ENCODE measurements at places on chromosomes 16 and 17.

DNA sequence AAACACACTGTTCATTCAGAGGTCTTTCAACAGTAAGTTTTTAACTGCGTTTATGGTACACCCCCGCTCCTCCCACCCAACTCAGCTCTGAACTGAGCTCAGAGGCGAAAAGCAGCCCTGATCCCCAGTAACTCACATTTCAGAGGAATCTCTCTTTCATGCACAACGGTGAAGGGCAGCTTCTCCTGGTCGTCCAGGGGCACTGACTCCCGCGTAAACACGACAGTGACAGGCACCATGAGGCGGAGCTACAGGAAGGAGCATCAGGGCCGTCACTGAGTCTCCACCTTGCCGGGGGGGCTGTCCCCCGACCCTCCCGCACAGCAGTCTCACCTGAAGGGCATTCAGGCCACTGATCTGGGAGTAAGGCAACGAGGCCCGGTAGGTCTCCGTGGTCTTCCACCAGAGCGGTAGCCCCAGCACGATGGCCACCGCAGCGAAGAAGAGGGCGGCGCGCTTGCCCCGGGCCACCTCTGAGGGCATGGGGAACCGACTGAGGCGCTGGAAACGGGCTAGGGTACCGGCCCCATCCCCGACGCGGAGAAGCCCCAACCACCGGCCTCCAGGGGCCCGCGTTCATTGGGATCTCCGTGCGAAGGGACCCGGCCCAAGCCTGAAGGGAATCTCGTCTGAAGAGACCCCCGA is 486 bp downstream of the PIGS start:
- DNase-seq = no peak

DNA sequence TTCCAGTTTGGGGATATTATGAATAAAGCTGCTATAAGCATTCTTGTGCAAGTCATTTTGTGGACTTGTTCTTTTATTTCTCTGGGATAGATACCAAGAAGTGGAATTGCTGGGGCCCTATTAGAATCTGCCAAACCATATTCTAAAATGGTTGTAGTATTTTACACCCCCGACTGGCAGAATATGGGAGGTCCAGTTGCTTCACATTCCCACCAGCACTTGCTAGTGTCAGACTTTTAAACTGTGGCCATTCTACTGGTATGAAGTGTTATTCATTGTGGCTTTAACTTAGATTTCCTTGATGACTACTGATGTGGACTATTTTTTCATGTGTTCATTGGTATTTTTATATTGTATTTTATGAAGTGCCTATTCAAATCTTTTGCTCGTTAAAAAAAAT is 18.1 kb upstream of the NUP93 start:
- no peak for DNase-seq

DNA sequence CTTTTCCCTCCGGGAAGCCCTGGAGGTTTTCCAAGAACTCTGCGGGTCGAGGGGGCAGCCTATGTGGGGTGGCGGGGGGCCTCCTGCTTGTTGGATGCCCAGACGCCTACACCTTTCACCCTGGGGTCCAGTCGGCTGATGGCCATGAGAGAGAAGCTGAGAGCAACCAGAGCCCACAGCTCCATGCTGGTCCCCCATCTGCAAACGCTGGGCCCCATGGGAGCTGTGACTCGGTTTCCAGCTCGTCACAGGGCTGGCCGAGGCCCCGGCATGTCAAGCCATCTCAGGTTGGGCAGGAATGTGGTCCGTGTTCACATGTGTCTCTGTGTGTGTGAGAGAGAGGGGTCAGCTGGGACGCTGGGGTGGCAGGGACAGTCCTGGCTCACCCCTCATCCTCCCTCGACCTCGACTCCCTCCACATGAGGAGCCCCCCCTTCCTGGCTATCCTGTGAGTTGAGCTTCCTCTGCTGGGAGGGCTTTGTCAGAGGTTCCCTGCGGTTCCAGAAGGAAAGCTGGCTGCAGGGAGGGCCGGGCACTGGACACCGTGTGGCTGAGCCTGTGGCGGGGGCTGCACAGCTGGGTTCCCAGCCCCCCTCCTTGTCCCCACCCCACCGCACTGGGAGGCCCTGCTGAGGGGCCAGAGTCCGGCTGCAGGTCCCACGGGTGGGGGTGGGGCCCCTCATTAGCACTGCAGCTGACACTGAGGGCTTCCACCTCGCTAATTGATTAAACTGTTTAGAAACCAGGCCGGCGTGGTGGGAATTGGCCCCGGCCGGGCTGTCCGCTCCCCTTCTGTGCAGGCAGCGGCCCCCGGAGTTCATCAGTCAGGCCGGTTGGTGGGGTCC is 19.1 kb downstream of the METRNL start:
- DNase-seq = no peak

DNA sequence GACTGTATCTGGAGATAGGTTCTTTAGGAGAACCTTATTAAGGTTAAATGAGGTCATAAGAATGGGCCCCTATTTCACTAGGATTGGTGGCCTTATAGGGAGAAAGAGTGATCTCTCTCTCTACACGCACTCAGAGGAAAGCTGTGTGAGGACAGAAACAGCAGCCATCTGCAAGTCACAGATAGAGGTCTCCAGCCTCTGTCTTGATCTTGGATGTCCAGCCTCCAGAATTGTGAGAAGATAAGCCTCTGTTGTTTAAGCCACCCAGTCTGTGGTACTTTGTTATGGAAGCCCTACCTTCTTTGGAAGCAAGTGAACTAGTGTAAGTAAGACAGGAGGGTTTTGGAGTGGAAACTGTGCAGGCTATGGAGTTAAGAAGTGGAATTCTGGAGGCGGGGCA is 93.2 kb downstream of the ELAC2 start:
- no peak for DNase-seq

GRCh38 chr17:67052720-67053437 is 8.5 kb downstream of the CACNG1 start:
- DNase-seq = no peak

GRCh38 chr17:77560841-77561240 is 397.7 kb upstream of the TNRC6C start:
- no peak for DNase-seq

GRCh38 chr17:56486732-56487131 is 106.8 kb upstream of the NOG start:
- no peak for DNase-seq

- no peak for DNase-seq
Observed at GRCh38 chr16:88977018-88977811, at the start of gene CBFA2T3. CBFA2T3 (minus strand) TSS chr16:88977207; CDS start chr16:88976807, 400 bp downstream.

GRCh38 chr16:54289945-54290832 is 3.6 kb upstream of the IRX3 start:
- no peak for DNase-seq

- DNase-seq = no peak
Observed at GRCh38 chr16:27430923-27431484, 29.0 kb downstream of the IL21R start.

- no peak for DNase-seq
Observed at GRCh38 chr16:66293207-66293735, 73.2 kb upstream of the CDH5 start.

DNA sequence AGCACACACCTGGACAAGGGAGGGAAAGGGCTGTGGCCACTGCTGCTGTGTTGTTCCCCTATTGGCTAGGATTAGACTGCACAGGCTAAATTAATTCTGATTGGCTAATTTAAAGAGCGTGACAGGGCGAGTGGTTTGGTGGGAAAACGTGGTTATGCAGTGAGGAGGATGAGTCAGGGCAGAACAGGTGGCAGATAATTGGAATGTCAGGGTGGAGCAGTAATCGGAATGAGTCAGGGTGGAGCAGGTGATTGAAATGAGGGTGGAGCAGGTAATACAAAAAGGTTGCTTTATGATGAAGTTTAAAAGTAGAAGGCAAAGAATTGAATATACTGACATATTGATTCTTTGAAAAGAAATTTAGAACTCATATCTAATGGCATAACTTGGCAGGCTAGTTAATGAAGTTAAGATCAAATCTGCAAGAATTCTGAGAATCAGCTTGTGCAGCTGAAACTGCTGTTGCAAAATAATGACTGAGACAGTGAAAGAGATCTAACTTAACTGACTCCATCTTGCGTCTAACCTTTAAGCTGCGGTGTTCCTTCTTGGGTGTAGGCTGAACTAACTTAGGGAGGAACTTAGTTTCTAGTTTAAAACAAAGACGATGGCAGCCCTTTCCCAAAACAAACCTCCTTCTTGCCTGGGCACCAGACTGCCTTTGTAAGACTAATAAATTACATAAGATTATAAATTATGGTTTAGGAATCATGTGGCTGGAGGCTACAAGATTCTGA is 174.3 kb downstream of the UTP18 start:
- DNase-seq = no peak

GRCh38 chr17:9162275-9162985 is 141.1 kb downstream of the NTN1 start:
- peak; percentile 25 for DNase-seq

- no peak for DNase-seq
Observed at GRCh38 chr17:57671667-57672632, 73.1 kb downstream of the CCDC182 start.

GRCh38 chr17:6512552-6512951 is 43.8 kb downstream of the PITPNM3 start:
- no peak for DNase-seq

DNA sequence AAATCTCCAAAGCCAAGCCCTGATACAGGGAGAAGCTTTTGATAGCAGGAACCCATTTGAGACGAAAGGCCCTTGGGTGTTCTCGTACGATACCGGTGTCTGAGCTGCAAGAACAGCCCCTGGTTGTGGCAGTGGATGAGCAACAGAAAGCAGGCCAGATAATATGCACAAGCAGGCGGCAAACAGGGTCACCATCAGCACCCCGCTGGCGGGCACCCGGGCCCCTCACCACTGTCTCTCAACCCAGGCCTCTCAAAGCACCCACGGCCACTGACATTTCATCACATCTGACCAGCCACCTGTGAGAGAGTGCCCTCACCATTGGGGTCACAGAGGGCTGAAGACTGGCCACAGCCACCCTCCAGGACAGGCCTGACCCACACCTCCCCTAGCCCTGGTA is 230.4 kb downstream of the C16orf78 start:
- no peak for DNase-seq

DNA sequence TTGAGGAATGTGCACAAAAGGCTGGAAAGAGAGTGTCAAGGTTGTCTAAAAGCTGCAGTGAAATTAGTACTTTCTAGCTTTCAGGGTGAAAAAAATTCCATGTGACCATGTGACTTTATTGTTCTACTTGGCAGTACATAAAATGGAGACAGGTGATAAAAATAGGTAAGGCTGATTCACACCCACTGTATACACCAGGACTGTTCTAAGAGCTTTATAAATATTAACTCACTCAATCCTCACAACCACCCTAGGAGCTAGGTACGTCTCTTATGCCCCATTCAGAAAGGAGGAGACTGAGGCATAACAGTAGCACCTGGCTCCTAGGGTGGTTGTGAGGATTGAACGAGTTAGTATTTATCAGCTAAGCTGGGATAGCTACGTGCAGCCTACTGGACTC is 28.2 kb upstream of the DNAH17 start:
- DNase-seq = no peak

GRCh38 chr17:69320210-69320907 is 6.6 kb downstream of the ABCA5 start:
- no peak for DNase-seq

DNA sequence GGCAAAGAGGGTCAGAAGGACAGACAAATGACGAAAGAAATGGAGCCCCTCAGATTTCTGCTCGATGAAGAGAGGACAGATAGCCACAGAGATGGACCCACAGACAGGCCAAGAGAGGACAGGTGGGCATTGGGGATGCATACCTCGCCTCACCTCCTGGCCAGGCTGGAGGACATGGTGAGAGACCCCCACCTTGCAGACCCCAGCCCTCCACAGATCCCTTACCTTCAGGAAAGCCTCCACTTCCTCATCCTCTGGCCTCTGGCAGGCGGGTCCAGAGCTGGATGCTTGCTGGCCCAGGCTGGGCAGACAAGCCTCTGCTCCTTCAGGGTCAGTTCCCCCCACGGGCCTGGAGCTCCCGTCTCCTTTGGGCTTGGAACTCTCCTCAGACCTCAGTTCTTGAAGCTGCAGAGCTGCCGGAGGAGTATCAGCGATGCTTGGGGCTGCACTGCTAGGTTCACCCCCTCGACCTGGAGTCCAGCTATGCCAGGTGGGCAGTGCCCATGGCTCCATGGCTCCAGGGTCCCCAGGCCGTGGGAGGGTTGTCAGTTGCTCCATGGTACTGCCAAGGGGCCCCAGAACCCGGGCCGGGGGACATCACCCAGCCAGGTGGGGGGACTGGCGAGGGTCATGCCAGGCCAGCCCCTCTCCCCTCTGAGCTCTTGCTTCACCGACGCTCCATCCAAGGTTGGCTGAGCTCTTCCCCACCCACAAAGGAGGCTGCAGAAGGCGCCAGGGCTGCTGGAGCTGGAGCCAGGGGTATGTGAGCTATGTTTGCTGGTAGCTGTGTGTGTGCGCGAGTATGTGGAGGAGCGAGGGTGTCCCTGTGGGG is 1.0 kb downstream of the TSPOAP1 start:
- no peak for DNase-seq

GRCh38 chr17:57294629-57295501 is 38.5 kb downstream of the MSI2 start:
- peak; percentile 81 for DNase-seq

DNA sequence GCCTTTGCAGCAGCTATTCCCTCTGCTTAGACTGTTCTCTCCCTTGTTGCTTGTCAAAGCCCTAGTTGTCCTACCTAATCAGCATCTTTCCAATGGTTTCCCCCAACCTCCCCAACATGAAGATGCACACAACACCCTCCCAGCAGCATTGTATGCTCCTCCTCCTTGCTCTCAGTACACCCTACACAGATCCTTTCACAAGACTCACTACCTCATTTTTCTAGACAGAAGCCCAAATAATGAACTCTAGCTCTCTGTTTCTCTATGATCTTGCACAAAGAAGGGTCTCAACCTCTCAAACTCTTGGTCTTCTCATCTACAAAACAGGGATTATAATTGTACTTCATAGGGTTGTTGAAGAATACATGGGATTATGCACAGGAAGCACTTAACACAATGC is 19.4 kb downstream of the PSME3IP1 start:
- no peak for DNase-seq

GRCh38 chr17:74592087-74592990 is at the start of gene CD300LD:
CD300LD (minus strand) TSS chr17:74592283; CDS start chr17:74592202, 81 bp downstream.
- no peak for DNase-seq

All from NCI-H2081 treated with DMSO at 0.1 percent for 48 hours (cell line).